ENCODE measurements at places on chromosomes 6 and 20.

DNA sequence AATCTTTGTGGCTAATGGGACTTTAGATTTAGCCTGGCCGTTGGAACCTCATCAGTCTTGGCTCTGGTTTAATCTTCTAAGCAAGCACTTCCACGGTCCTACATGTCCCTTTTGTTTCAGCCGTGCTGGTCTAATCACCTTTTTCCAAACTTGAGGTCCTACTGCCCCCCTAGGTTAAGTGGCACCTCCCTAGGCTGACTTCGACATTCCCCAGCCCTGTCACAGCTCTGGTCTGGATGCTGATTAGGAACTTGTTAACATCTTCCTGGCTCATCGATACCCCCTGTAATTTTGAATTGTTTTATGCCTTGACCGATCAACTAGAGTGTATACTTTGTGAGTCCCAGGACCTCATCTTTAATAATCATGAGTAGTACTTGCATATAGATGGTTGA, 56.6 kb downstream of the OTOR start:
- no peak for DNase-seq

DNA sequence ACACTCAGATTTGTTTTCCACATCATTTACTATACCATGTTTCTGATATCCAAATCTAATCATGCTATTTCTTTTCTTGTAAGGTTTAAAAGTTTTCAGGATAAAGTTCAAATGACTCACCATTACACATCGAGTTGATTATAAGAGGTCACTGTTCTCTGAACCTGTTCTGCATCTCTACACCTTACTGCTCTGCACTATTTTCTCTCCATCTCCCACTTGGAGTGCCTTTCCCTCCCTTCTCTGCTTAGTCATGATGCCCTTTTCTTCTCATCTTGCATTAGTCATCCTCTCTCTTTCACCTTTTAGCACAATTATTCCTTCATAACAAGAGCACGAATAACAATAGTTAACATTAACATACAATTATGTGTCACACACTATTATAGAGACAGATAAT, 37.5 kb upstream of the FUT9 start:
- DNase-seq, result peak; percentile 93

DNA sequence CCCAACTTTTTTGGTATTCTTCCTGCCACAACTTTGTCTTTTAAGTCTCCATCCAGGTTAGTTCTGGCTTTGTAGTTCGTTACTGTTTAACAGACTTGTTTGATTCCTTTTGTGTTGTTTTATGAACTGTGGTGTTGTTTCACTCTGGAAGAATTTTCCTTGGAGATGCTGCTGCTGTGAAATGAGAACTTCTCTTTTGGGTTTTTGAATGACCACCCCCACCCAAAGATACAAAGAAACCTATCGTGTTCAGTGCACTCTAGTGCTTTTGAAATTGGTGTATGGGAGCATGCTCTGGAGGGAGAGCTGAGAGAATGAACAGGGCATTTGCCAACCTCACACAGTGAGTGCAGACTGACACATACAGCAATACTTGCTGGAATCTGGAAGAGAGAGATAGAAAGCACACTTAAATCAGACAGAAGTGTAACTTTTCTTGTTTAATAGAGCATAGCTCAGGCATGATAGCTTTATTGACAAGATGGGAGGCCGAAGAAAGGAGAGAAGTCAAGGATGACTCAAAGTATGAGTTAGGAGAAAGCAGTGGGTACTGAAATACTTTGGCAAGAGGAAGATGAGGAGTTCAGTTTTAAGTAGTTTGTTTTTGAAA, 293.1 kb downstream of the SOX4 start:
- DNase-seq, result peak; percentile 94

DNA sequence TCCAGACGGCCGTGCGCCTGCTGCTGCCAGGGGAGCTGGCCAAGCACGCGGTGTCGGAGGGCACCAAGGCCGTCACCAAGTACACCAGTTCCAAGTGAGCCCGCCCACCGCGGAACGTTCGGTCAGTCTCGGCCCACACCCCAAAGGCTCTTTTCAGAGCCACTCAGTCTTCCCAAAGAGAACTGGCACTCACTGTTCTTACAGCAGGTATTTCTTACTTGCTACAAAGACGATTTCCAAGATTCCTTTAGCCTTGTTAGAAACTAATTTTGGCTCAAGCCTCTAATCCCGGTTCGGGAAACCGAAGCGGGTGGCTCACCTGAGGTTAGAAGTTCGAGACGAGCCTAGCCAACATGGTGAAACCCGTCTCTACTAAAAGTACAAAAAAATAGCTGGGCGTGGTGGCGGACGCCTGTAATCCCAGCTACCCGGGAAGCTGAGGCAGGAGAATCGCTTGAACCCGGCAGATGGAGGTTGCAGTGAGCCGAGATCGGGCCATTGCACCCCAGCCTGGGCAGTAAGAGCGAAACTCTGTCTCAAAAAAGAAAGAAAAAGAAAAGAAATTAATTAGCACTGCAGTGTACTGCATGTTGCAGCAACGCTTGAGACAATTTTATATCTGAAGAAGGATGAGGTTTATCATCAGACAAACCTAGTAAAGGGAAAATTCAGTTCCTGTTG, 73.1 kb downstream of the OR2B2 start:
- no peak for DNase-seq

DNA sequence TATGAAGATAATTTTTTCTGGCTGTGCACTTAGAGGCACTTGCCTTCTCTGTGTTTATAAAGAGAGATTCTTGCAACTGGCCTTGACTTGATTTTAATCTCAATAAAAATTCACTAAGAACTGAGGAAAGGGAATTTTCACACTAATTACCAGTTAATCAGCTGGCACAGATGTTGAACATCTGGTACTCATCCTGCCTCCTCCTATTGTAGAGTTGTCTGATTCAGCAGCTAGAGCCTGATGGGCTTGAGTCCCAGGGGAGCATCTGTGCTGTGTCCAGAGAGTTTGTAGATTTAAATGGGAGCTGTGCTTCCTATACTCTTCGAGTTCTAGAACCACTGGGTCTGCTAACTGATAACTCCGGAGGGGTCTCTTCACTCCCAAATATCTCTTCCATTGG, 284.4 kb upstream of the RNF24 start:
- DNase-seq, result no peak

- peak; percentile 94 for DNase-seq
These were observed at the start of gene CYP24A1 for GRCh38 chr20:54173653-54174456. Gene CYP24A1 (minus strand): TSS chr20:54173986. CDS start chr20:54173579, 407 bp downstream.

DNA sequence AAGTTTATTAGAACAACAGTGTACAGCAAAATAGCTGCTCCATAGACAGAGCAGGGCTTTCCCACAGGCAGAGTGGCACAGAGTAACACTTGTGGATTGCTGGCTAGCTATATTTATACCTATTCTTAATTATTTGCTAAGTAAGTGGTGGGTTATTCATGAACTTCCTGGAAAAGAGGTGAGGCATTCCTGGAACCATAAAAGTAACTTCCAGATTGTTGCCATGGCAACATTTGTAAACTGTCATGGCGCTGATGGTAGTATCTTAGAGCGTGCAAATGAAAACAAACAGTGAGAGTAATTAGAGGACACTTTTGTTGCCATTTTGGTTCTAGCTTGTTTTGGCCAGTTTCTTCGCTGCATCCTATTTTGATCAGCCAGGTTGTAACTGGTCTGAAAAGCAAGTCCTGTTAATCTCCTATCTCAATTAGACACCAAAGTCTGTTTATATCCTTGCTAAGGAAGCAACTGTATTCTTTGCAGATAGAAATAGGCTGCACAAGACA, 23.9 kb downstream of the DEFB114 start:
- no peak for DNase-seq

DNA sequence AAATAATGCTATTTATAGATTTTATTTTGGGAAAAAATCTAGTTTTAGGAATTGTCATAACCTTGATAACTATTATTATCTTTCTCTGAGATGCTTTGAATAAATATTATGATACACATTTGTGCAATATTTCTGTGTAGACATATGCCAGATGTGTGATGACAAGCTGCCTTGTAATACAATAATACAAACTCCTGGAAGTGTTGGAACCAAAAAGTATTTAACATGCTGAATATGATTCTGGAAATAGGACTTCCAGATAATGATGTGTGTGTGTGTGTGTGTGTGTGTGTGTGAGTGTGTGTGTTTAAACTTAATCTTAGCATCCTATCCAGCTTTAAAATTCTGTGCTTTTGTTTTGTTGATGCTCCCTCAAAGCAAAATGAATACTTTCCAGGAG, 233.6 kb downstream of the ADGRB3 start:
- DNase-seq, result no peak

- peak; percentile 95 for DNase-seq
These were observed at the start of gene CDC25B for GRCh38 chr20:3795511-3796468. Gene CDC25B (plus strand): TSS chr20:3796310. CDS start chr20:3796532, 222 bp downstream.

DNA sequence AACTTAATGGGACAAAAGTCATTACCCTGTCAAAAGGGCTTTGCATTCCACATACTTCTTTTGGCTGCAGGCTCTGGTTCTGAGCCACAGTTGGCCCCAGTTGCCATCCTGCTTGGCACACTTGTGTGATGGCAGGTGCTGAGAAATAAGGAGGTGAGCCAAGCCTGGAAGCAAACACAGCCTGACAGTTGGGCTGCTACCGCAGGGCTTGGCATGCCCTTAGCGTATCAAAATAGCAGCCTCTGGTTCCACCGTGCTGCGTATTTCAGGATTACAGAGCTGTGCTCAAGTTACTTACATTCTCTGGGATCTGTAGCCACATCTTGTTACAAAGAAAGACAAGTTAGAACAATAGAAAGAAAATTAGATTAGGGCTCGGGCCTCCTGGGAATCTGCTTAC, 11.1 kb downstream of the MTHFD1L start:
- no peak for DNase-seq

GRCh38 chr6:9647071-9647445, 767.8 kb downstream of the TFAP2A start:
- DNase-seq, result no peak
